B cell (primary cell): ENCODE measurements at places on chromosomes 6 and 20. TPM values are rescaled to one million over a fixed set of nuclear protein-coding genes. Genes with fewer than 3 reads are reported as not detected.
A peak's percentile ranks its signal among the peaks of the same experiment; 100 is the strongest.

- no peak for DNase-seq
These were observed 347.3 kb upstream of the CDH4 start for GRCh38 chr20:60904730-60905129.

SLC12A5 gene
- total RNA-seq, result 0.32 TPM in 1 of 2 replicates, not detected in the other

GRCh38 chr6:18136260-18136659 is 13.8 kb upstream of the NHLRC1 start:
- no peak for DNase-seq

TRMT11 gene
- total RNA-seq, result 29.3 and 30.4 TPM in 2 replicates

DNA sequence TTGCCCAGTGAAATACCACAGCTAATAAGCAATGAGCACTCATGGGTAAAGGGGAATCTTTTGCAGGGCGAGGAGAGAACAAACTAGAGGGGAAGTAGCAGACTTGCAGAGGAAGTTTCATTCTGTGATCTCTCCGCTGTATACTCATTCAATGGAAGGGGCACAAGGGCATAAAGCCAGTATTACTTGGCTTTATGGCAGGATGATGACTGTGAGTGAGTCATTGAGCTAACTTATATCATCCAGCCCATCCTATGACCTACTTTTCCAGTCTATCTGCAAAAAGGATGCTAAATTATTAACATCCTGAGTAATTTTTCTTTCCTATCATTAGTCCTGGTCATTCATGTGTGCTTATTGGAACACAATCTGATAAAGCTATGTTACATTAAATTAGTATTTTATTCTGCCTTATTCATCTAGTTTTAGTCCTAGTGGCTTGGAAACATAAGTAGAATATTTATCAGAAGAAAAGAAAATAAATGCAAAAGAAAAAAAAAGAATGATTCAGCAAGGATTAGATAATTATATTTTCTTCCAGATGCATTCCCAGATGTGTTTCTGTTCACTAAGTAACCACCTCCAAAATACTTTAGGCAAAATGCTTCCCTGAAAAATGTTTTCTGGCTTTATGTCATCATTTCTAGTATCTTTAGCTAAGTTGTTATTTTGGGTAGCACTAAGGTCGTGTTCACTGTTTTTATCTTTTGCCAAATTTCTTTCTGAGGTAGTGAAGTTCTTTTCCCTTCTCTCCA is 471.7 kb downstream of the CDKAL1 start:
- DNase-seq, result peak; percentile 43

- no peak for DNase-seq
These were observed 63.0 kb downstream of the ARID1B start for GRCh38 chr6:156840136-156840535.

DNA sequence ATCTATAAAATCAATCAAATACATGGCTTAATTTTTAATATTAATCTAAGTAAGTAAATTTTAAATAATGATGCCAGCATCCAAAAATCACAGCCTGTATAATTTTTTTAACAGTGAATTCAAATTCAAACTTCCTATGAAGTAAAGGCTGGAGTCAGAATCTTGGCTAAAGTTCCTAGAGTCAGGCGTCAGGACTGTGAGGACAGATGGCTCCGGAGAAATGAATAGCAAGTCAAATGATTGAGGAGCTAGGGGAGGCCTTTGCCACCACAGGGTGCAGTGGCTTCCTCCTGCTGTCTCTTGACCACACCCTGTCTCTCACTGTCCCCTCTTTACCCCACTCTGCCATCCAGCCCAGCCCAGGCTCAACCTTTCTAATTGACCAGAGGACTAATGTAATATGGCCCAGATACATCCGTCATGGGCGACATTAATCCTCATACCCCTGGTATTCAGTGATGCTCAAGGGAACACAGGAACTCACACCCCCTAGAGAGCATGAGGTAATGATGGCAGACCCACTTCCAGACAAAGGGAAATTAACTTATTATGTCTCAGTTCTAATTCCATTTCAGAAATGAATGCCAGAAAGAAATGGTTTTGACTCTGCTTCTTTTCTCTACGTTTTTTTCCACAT is 53.4 kb downstream of the OPRM1 start:
- DNase-seq, result no peak

GRCh38 chr20:49387581-49387939 is 94.9 kb downstream of the KCNB1 start:
- no peak for DNase-seq

DNA sequence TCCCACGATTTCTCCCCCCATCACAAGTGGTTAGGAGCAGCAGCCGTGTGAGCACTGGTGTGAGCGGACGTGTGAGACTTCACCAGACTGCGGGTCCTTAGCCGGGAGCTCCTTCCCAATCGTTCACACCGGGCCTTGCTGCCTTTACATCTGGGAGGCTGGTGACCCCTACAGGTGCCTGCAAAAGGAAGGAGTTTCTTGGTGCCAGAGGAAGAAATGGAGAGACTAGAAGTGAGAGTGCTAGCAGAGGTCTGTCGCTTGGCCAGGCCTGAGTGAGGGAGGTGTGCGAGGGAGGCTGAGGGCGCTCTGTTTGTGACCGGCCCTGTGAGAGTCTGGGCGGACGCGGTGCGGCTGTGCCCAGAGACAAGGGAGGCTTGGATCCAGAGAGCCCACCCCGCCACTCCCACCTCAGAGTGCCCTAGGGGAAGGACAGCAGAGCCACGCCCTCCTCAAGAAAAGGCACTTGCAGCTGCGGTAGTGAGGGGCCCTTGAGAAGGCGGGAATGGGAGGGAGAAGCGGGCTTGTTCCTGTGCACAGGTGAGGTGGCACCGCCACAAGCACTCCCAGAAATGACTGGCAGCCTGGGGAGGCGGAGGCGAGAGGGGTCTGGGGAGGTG is 10.0 kb upstream of the ARMC2 start:
- no peak for DNase-seq

DNA sequence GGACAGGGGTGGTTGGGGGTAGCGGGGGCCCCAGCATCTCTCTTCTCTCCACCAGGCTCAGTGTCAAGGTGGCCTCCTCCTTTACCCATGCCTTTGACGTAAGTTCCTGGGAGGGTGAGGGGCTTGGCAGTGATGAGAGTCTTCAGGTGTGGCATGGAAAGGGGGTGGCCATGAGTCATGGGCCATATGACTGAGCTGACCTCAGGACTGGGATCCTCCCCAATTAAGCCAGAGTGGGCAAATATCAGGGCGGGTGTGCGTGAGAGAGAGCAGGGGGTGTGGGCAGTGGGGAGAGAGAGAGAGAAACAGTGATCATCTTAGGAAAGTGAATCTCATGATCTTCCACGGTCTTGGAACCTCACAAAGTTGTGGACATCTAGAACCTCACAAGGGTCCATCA is 8.2 kb upstream of the BPIFB4 start:
- no peak for DNase-seq

GRCh38 chr6:95357380-95358020 is 219.8 kb upstream of the MANEA start:
- no peak for DNase-seq

NPEPL1 gene
- 34.3 and 37.2 TPM in 2 replicates for total RNA-seq

DNA sequence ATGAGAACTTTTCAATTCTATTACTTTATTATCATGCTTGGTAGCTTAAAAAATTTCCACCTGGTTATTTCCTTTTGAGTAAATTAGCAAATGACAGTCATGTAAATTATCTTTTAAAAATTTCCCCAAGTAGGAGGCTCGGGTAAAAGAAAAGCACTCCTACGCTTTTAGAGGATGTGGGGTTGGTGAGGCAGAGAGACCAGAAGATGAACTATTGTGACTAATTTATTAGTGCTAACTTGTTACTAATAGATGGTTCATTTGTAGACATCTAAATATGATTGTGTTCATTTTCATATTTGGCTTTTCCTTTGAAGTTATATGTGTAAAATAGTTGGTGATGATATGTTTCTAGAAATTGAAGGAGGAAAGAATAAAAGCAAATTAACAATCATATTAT is 27.0 kb downstream of the ZNF292 start:
- peak; percentile 31 for DNase-seq

- DNase-seq, result no peak
These were observed 58.3 kb downstream of the IPCEF1 start for GRCh38 chr6:154298297-154298696.

GRCh38 chr6:163466839-163467390 is 52.4 kb downstream of the QKI start:
- DNase-seq, result no peak

DUSP15 gene
- 1.8 and 3.3 TPM in 2 replicates for total RNA-seq

DNA sequence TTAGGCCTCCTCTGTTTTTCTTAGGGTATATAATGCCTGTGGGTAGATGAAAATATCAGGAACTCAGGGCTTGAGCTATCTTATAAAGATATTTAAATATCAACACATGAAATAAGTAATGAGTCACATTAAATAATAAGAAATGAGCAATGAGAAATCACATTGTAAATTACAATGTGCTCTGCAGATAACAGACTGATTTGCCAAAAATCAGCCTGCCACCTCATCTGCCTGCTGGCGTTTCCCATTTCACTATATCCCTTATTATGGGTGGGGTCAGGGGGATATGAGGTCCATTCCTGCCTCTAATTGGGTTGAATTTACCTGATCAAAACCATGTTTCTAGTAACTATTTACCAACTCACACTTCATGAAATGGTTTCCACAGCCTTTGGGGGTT is 335.2 kb downstream of the CDC5L start:
- DNase-seq, result no peak

DNA sequence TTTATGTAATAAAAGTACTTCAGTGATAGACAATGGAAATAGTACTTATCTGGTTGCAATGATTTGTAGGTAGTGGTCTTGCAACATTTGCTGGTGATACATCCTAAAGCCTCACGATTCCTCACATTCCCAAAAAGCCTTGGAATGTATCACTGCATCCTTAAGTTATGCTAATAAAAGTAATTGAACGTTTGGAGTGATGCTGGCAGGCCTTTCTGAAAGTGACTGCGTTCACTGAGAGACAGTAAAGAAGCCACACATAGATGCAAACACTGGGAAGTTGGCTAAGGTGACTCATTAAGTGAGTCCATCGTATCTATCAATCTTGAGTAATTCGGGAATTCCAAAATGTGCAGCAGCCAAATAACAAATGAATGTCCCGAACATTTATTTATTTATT is 444.1 kb upstream of the SOX4 start:
- DNase-seq, result no peak

- no peak for DNase-seq
These were observed 406.5 kb upstream of the GJE1 start for GRCh38 chr6:141726248-141726647.

DNA sequence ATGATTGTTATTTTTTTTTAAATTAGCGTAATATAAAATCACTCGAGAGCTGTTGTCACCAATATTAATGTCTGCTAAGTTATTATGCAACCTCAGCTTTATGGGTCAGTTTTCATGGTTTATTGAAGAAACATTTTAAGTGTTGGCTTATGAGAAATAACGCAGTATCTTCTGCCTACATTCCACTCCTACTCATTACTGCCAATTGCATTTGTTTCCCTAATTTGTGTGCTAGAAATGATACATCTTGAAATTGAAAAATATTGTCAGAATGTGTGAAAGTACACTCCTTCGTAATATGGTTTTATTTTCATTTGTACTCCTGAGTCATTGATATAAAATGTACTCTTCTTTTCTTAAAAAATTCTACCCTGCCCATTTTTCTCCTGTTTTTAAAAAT is 333.3 kb upstream of the HSF2 start:
- DNase-seq, result no peak

TXLNB gene
- total RNA-seq, result 3.3 and 3.6 TPM in 2 replicates

ADGB gene
- not detected in 2 replicates for total RNA-seq

DNA sequence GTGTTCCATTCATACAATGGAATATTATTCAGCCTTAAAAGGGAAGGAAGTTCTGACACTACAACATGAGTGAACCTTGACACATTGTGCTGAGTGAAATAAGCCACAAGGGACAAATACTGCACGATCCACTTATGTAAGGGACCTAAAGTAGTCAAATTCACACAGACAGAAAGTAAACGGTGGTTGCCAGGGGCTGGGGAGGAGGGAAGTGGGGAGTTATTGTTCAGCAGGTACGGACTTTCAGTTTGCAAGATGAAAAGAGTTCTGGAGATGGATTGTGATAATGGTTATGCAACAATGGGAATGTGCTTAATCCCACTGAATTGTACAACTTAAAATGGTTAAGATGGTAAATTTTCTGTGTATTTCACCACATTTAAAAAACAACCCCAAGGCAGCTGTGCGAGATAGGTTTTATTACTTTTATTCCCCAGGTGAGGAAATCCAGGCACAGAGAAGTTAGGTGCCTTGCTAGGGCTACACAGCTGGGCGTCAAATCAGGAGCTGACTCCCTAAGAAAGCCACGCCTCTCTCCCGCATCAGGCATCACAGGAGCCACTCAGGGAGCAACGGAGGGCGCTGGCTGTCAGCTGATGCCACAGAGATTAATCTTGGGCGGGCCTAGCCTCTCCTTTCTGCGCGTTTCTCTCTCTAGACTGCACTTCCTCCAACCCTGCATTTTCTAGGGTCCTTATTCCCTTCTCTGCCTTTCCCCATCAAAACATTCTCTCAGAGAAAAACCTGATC is 9.3 kb upstream of the TRAF3IP2 start:
- DNase-seq, result no peak

GRCh38 chr6:134882426-134883038 is 67.4 kb downstream of the ALDH8A1 start:
- peak; percentile 65 for DNase-seq

PREX1 gene
- total RNA-seq, result 99.4 and 115 TPM in 2 replicates

- no peak for DNase-seq
These were observed 249.1 kb upstream of the PREP start for GRCh38 chr6:105651969-105652368.
